ENCODE measurements at places on chromosomes 3 and 15. TPM values are rescaled to one million over a fixed set of nuclear protein-coding genes. Genes with fewer than 3 reads are reported as not detected.
A peak's percentile ranks its signal among the peaks of the same experiment; 100 is the strongest.

DNA sequence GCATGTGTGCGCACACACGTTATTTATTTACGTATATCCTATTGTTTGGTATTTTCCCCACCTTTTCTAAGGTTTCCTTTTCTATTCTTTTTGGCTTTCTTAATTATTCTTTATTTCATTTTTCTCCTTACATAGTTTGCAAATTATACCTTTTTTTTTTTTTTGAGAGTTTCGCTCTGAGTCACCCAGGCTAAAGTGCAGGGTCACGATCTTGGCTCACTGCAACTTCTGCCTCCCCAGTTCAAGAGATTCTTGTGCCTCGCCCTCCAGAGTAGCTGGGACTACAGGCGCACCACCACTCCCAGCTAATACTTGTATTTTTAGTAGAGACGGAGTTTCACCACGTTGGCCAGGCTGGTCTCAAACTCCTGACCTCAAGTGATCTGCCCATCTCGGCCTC, 20.0 kb upstream of the CILP start:
- no peaks in the 10 kb centered on the region for H3K36me3 ChIP-seq
- H3K4me1 ChIP-seq = no peaks in the 10 kb centered on the region
- H3K4me3 ChIP-seq = no peak overlapping the region
- H3K27ac ChIP-seq = no peak overlapping the region

The TPRG1 gene
- 11.2 TPM for total RNA-seq

- H3K4me1 ChIP-seq = peaks cover 14% of the 10 kb centered on the region
- no peaks in the 10 kb centered on the region for H3K36me3 ChIP-seq
- DNase-seq = peak; percentile 87
- H3K4me3 ChIP-seq = peak overlapping the region; percentile 82
- peaks cover 23% of the 10 kb centered on the region for H3K27me3 ChIP-seq
- peak overlapping the region; percentile 87 for H3K27ac ChIP-seq
Observed at GRCh38 chr15:99928429-99928981, 195.3 kb upstream of the LYSMD4 start.

The SLCO2A1 gene
- not detected for total RNA-seq
